ENCODE measurements at places on chromosomes 5 and 9.
A peak's percentile ranks its signal among the peaks of the same experiment; 100 is the strongest.

- DNase-seq: no peak
These were observed 103.6 kb downstream of the TSSK1B start for GRCh38 chr5:113331209-113331551.

- no peak for DNase-seq
These were observed 13.4 kb upstream of the HABP4 start for GRCh38 chr9:96436456-96437126.

GRCh38 chr5:128201065-128201926, 117.7 kb downstream of the SLC12A2 start:
- peak; percentile 74 for DNase-seq

DNA sequence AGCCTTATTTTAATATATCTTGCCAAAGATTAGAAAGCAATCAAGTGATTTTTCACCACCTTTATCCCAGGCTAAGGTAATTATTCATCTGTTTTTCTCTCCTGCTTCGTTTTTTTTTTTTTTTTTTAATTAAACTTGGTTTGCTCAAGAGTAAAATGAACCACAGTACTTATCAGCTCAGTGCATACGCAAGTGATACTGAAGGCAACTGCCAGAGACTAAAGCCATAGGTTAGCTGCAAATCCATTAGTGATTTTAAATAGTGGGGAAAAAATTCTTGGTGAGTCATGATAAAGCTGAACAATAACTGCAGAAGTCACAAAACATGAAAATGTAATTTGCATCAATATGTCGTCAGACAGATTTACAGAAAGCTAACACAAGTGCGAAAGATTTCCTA, 829.1 kb downstream of the PTPRD start:
- no peak for DNase-seq

DNA sequence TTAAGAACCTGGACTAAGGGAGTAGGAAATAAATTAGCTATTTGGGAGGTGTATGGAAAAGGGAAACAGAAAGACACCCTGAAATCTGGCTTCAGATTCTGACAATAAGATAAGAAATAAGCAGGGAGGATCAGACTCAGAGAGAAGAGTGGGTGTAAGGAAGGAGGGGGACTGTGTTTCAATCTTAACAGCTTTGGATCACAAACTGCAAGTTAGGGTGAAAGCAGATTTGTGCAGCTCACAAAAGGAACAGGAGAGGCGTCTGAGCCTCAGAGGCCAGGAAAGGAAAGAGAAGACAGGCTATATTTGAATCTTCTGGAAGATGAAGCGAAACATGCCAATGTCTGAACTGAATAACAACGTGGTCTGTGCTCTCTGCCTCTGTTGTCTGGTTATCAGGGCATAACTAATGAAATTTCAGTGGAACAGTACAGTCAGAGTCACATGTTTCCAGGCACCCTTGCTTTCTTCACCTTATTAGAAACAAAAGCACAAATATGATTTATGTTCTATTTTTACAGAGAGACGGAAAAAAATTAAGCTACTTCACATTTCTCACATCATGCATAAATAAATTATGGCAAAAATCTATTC, 26.6 kb downstream of the SGTB start:
- no peak for DNase-seq

GRCh38 chr5:172760959-172761358, 10.0 kb downstream of the DUSP1 start:
- no peak for DNase-seq

GRCh38 chr5:172102913-172103626, 85.0 kb downstream of the STK10 start:
- no peak for DNase-seq

- no peak for DNase-seq
These were observed at the start of gene GAPT for GRCh38 chr5:58491216-58491892. Gene GAPT (plus strand): TSS chr5:58491435. CDS start chr5:58494537, 3,102 bp downstream.

All from natural killer cell treated with Interleukin-12 subunit alpha and Interleukin-12 subunit beta and Interleukin-15 and Interleukin-18, amount 100 ng/mL, for 72 hours (primary cell).